ENCODE measurements at places on chromosomes 16 and 17.

DNA sequence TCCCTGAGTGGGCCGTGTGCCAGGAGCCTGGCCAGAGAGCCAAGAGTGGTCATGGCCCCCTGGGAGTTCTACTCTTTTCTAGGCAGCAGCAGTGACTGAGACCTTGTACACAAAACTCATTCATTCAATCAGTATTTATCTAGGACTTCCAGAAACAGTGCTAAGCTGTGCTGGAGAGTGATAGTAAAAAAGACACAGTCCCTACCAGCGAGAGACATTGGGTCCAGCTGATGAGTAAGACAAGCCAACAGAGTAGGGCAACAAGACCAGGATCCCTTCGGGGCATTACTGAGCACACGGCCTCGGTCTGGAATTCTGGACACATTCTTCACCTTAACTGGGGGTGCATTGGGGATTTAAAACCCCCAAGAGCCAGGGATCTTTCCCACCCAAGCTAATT lies 20.2 kb downstream of the CBX4 start:
- no peak for DNase-seq

DNA sequence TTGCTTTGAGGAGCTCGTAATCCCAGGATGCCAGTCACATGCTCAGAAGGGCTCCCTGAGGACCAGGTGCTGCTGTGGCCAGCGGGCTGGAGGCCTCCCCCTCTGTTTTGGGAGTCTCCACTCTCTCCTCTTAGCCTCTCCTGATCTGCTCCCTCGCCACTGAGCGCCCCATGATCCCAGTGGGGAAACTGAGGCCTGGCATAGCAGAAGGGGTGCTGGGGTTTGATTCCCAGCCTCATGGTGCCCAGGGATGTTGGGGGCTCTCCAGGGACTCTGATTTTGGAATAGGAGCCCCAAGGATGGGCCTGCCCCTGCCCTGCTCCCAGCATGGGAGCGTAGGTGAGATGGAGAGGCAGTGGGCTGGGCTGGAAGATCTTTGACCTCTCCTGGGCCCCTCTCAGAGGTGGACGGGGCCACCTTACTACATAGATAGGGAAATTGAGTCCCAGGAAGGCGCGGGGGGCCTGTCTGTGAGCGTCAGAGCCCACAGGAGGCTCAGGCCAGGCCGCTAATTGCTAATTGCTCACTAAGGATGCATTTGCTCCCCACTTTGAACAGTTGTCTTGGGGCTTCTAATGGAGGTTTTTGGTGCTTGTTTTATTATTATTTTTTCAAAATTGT lies 525 bp upstream of the ADCY7 start:
- DNase-seq = no peak

DNA sequence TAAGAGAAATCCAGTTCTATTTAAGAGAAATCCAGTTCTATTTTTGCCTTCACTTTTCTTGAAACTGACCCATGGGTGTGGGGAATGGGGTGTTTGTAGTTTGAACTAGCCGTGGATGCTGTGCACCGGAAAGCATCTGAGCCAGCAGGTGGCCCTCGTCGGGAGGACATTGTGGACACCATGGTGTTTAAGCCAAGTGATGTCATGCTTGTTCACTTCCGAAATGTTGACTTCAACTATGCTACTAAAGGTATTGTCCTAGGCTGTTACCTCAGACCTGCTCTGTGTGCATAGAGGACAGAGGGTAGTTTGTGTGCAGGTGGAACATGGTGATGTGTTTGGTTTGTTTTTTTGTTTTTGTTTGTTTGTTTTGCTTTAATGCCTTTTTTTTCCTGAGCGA lies 3.3 kb downstream of the ATXN2L start:
- no peak for DNase-seq

DNA sequence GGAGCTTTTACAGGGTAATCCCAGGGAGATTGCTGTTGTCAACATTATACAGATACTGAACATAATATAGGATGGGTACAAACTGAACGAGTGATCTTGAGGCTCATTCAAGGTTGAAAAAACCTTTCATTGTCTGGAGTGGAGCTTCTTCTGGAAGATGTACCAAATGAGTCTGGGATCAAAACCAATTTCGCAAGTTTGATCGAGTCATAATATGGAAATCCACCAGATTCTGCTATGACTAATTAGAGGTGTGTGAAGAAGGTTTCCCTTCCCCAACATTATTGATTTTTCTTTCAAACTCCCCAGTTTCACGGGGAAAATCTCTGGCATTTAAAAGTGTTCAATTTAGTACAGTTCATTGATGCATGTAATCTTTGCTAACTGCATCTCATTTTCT lies 324.1 kb downstream of the ZFHX3 start:
- no peak for DNase-seq

Data from caudate nucleus (tissue), 63 donors.